HS-27A (cell line): ENCODE measurements at places on chromosomes 12 and 14.

GRCh38 chr12:95136598-95136997, 63.2 kb upstream of the NR2C1 start:
- no peak for DNase-seq

GRCh38 chr12:75979181-75979580, 52.4 kb downstream of the PHLDA1 start:
- peak; percentile 30 for DNase-seq

GRCh38 chr14:95697764-95698163, 11.5 kb downstream of the TCL1B start:
- no peak for DNase-seq

DNA sequence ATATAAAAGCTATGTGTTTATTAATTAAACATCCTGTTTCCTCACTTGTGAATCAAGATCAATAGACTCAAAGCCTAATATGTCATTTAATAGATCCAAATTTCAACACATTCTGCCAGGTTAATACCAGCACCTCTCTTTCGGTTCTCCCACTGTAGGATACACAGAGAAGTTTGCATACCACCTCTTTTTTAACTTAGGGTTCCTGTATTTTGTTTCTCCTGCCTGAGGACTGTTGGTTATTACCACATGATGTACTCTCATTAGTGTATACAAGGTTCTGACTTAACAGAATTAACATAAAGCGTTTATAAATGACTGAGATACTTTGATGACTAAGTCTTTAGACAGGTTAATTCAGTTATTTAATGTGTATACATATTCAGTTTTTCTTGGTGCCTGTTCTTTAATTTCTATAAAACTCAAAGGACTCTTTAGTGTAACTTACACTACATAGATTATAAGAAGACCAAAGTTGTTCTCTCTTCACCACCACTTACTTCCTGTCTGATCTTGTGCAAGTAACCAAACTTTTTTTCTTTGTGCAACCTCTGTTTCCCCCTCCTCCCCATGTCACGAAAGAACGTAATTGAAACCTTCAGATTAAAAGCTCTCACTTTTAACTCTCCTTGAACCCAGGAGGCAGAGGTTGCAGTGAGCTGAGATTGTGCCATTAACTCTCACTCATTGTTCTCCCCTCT, 89.8 kb upstream of the DNM1L start:
- DNase-seq, result no peak

GRCh38 chr14:53509276-53510244, 356.4 kb upstream of the DDHD1 start:
- DNase-seq, result no peak
